ENCODE measurements at places on chromosomes 1 and 21.

DNA sequence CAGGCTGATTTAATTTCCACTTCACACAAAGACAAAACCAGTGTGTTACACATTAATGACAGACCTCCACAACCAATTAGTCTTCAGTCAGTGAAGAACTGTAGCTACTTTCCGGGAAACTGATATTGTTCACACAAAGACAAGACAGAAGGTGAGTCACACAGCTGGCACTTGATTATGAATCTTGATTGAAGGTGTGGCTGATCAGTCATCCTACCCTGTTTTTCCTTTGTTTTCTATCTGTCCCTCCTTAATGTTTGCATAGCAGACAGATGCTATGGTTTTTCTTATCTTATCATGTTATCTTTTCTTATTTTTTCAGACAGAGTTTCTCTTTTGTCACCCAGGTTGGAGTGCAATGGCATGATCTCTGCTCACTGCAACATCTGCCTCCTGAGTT lies 185.1 kb upstream of the GREM2 start:
- peak; percentile 43 for ATAC-seq

GRCh38 chr1:115428676-115429075 lies 90.6 kb upstream of the NGF start:
- ATAC-seq: no peak

- peak; percentile 12 for ATAC-seq
Observed at GRCh38 chr1:112836642-112837041, 119.4 kb downstream of the SLC16A1 start.

DNA sequence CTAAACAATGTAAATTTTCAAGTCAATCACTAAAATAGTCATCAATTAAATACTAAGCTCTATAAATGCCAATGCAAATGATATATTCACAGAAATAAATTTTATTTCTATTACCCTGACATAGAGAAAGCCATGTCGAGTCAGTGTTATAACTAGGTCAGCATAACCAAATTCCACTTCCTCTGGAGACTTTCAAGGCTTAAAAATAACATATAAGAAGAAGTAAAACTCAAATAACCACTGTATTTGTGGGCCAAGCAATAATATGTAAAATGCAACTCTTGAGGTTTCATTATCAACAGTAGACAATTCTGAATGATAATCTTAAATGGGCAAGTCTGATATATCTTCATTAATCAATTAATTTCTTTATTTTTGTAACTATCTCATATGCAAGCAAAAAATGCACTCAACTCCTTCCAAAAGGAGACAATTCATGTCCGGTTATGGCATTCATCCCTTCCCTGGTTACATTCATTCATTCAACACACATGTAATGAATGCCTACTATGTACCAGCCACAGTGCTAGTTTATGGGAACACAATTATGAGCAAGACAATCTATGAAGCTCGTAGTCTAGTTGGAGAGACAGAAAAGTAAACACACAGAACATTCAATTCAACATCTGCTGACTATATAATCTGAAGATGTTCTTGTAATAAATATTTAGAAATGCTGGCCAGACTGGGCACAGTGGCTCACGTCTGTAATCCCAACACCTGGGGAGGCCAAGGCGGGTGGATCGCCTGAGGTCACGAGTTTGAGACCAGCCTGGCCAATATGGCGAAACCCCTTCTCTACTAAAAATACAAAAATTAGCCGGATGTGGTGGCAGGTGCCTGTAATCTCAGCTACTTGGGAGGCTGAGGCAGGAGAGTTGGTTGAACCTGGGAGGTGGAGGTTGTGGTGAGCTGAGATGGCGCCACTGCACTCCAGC lies 37.1 kb upstream of the CAP1 start:
- no peak for ATAC-seq

GRCh38 chr1:204261746-204262505 lies 48.1 kb upstream of the GOLT1A start:
- no peak for ATAC-seq

DNA sequence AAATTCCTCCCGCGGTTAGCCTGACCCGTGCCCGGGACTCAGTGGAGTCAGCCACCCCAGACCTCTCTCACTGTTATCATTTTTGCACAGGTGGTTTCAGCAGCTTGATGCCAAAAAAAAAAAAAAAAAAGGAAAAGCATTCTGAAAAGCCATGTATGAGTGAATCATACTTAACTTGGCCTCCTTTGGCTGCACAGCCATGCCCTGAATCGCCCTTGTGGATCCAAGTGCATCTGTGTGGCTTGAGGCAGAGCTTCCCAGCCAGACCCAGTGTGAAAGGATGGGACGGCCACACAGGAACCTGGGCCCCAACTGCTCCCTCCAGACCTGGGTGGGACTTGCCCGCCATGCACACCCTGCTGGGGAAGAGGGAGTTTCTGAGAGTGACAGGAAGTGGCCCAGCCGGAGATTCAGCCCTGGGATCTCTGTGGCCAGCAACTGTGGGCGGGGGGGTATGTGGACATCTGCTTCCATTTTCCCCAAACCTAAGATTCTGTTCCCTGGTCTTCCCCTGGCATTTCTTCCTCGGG lies 8.6 kb downstream of the YBEY start:
- no peak for ATAC-seq

GRCh38 chr1:78619803-78620579 lies at the start of gene IFI44L:
IFI44L (plus strand) TSS chr1:78620448; CDS start chr1:78627916, 7,468 bp downstream.
- peak; percentile 46 for ATAC-seq

DNA sequence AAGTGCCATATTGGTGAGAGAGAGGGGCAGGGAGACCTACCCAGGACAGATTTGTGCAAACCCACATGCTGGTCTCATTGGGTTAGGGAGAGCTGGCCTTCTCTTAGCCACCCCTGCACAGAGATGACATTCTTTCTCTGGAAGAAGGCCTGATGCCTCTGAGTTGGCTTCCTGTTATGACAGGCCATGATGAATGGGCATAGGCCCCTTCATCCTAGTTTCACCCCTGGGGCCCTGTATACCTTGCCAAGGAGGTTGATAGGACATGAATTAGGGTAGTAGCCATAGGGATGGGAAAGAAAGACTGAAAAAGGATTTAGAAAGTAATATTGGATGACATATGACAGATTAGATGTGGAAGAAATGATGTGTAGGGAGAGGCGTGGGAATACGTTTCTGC lies 46.6 kb downstream of the TENT5C start:
- ATAC-seq: peak; percentile 7

DNA sequence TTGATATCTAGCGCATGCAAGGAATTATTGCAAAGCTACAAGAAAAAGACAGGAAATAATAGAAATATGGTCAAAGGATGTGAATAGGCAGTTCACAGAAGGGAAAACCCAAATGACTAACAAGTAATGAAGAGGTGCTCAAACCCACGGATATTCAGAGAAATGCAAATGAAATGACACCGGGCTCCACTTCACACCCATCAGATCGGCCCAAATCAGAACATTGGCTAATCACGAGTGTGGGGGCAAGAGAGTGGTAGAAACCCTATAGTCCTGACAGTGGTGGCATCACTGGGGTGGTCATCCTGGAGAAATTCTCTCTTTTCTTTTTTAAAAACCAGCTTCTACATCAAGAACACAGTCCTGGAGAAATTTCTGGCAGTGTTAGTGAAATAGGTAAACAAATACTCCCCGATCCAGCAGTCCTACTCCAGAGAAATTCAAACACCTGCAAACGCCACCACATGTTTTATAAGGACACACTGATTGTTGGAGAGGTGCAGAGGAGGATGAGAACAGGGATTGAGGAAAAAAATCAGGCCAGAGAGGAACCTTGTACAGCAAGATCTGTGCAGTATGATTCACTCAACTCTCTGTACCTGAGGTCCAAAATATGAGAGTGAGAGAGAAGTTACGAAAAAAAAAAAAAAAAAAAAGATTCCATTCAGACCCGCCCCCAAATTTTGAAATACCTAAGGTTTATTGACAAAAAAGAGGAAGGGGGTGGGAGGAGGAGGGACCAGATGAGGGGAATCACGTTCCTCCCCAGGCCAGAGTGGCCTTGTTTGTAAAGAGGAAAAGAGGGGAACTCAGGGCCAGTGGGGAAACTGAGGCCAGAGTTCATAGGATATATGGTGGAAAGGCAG lies 9.2 kb upstream of the TNFRSF1B start:
- peak; percentile 69 for ATAC-seq

DNA sequence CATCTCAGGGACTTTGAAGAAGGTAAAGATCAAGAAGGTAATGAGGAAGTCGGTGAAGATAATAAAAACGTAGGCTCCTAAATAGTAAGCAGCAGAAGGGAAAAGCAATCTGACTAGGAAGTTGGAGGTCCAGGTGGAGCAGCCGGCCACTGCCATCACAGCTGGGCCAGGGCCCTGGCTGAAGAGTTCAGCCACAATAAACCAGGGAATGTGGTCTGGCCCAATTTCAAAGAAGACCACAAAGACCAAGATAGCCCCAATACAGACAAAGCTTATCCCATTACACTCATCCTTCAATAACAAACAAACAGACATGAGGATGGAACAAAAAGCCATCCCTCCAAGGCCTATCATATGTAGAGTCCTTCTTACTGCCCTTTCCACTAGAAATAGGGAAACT lies 18.4 kb upstream of the JAK1 start:
- no peak for ATAC-seq

GRCh38 chr1:19391596-19391981 lies 79.5 kb downstream of the SLC66A1 start:
- peak; percentile 13 for ATAC-seq
